ENCODE measurements at places on chromosomes 12 and 14.
A peak's percentile ranks its signal among the peaks of the same experiment; 100 is the strongest.

DNA sequence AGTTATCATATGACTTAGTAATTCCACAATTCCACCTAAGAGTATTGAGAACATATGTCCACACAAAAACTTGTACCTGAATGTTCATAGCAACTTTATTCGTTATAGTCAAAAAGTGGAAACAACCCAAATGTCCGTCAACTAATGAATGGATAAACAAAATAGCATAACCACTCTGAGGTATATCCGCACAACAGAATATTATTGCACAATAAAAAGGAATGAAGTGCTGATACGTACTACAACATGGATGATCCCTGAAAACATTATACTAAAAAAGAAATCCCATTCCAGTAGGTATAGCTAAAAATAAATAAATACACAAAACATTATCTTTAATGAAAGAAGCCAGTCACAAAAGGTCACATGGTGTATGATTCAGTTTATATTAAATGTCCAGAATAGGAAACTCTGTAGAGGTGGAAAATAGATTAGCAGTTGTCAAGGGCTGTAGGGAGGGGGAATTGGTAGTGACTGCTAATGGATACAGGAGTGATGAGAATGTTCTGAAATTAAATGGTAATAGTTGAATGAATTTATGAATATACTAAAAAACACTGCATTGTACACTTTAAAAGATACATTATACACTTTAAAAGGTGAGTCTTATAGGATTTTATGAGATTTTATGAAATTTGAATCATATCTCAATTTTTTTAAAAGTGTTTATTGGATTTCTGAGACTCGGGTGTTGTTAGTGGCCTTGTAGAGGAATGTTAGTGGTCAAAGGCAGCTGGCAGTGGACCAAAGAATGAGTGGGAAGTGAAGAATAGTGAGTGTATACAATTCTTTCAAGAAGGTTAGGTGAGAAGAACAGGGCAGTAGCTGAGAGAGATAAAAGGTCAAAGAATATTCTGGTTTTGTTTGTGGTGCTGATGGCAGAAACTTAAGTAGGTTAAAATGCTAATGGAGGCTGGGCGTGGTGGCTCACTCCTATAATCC, 36.3 kb upstream of the BAZ1A start:
- DNase-seq, result no peak

GRCh38 chr14:20219033-20219432, 4.5 kb upstream of the OR11H6 start:
- DNase-seq, result no peak

DNA sequence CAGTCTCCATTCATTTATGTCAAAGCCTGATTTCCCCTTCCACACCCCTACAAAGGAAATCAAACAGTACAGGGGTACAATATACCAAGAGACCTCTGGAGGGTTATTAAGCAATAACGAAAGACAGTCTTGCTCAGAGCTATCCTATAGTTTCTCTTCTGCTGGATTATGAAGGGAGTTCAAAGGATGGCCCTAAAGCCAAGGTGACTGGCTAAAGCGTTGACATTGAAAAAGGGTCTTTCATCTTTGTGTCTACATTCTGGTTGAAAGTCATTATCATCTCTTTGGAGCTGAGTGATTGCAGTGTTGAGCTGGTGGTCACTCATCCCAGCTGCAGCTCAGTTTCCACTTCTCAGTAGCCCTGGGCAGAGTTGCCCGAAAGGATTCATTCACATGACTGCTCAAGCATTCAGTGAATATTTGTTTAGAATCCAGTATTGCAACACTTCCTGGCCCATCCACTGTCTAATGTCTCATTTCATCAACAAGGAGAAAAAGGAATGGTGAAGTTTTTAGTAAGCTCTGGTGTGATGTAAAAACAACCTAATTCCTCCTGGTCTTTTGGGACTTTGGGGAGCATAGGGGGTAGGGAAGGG, 19.2 kb upstream of the TBX5 start:
- DNase-seq, result no peak

DNA sequence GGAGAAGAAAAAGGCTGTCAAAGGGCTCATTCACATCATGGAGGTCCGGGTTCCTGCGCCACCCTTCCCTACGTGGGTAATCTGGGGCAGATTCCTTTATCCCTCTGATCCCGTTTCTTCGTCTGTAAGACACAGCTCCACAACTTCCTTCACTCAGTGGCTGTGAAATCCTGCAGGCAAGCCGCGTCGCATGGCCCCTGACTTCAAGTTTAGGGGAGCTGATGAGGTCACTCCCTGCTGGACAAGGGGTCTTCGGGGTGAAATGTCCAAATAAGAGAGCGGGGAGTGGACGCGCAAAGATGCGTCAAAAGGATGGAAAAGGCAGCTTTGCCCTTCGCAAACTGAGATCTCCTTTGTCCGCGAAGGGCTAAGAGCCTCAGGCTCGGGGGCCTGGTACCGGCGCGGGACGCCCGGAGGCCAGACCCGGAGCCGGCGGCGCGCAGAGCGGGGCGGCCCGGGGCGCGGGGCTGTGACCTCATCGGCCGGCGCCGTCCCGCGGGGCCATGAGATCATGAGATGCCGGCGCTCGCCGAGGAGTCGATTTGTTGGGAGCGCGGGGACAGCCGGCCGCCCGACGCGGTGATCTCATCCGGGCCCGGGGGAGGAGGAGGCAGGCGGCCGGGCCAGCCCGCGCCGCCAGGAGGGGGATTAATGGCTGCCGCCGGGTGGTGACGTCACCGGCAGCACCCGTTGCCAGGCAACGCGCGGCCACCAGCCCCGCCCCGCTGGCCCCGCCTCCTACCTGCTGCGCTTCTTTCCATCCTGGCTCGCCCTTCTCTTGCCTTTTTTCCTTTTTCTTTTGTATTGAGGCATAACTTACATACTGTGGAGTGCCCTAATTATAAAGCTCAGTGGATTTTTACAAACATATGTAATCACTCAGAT, 62.1 kb downstream of the HRK start:
- peak; percentile 86 for DNase-seq

DNA sequence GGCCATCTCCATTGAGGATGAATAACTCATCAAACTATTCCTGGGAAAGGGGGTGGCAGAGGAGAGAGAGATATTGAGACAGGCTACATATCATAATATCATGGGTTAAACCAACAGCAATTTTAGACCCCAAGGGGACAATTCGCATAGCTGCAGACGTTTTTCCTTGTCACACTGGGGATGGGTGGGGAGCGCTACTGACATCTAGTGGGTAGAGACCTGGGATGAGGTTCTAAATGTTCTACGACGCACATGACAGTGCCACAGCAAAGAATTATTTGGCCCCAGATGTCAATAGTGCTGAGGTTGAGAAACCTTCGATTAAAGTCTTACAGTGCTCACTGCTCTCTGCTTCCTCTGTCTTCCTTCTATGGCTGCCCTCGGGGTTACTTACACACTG, 425.6 kb downstream of the NRXN3 start:
- DNase-seq, result no peak

DNA sequence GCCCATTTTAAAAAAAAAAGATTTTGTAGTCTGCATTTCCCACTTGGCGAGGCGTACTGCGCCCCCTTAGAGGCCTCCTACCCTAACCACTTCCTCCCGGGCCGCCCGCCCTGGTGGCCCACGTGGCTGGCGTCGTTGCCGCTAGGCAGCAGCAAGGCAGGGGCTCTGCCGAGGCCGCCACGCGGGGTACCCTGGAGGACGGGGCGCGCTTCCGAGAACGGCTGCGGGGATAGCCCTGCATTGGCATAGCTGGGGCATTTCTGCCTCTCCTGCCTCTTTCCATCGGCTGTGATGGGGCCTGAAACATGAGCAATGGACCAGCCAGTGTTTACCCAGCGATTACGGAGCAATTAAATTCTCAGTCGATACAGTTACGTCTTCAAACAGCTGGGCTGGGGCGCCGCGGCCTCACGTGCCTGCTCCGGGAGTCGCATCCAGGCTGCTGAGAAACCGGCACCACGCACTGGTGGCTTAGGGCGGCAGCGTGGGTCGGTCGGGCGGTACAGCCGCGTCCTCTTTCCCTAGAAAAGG, 38.0 kb downstream of the IQSEC3 start:
- DNase-seq, result no peak

GRCh38 chr14:20606190-20606901, 15.2 kb upstream of the RNASE12 start:
- no peak for DNase-seq

DNA sequence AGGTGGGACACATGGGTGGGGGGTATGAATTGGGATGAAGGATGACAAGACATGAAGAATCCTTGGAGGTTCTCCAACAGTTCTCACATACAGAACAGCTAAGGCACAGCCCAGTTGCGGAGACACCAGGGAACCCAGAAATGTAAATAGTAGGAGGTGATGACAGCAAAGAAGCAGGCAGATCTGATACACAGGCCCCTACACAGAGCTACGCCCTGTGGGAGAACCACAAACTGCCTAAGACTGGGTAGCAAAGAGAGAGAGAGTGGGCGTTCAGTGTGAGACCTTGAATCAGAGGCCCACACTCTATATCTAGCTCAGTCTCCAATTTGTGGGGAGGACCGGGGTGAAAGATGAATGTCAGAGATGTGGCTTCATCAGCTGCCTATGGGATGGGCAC, 9.5 kb upstream of the NUMB start:
- DNase-seq, result no peak

GRCh38 chr14:29783556-29783955, 144.1 kb downstream of the PRKD1 start:
- no peak for DNase-seq

- DNase-seq, result no peak
Observed at GRCh38 chr14:35158951-35159653, 36.8 kb downstream of the PRORP start.

GRCh38 chr12:132610866-132611602, 652 bp upstream of the LRCOL1 start:
- no peak for DNase-seq

- peak; percentile 9 for DNase-seq
Observed at GRCh38 chr12:49264466-49264872, 413 bp upstream of the TUBA1C start.

GRCh38 chr12:12661086-12661856, 34.7 kb downstream of the GPR19 start:
- DNase-seq, result no peak

DNA sequence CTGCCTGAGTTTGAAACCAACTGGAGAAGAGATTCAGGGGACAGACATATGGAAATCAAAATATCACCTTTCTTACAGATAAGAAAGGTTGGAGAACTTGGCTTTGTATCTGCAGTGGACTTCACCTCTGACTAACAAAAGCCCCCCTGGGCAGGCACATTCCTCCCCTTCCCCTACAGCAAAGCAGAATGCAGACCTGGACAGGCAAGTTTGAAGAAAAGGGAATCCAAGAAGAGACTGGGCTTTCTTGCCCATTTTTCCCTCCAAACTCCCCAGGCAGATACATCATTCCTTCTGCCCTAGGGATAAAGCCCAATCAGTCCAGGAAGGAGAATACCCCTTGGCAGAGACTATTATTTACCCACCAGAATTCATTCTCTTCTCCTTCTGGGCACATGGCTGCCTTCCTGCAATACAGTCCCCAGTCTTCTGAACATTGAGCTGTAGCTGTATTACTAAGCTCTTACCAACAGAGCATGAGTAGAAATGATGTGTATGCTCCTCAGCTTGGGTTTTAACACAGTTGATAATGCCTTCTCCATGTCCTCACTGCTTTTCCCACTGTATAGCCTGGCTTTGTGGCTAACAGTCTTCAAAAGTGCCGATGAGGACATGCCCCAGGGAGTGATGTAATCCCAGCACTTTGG, 17.4 kb upstream of the NAP1L1 start:
- DNase-seq, result no peak

GRCh38 chr12:118356809-118357256, 15.9 kb downstream of the TAOK3 start:
- no peak for DNase-seq

DNA sequence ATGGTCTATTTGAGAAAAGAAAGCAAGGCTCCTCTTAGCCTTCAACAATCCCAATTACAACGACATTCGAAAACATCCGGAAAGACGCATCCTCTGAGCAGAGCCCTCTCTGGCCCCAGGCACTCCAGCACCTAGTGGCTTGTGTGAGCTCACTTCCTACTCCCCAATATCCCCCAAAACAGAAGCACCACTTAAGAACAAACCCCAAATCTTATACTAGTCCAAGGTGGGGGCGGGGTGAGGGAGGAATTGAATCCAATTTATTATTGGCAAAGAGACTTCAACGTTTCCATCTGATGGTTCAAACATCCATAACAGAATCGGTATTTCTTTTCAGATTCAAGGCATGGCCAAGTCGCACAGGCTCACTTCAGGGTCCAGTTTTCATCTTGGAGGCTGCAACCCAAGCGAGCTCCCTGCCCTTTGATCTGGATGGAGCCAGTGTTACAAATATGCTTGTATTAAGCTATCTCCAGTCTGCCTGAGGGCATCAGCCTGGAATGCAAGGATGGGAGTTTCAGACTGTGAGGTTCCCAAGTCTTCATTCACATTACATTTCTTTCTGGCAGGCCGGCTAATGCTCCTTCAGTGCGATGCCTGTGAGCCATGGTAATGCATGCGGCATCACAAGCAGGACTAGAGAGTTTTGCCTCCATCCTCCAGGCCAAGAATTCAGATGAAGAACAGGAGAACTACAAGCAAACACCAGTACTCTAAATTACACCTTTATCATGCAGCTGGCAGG, 132.5 kb upstream of the FOXN3 start:
- DNase-seq, result no peak

GRCh38 chr14:50262865-50263264, 31.5 kb upstream of the SOS2 start:
- DNase-seq, result no peak

- DNase-seq, result no peak
Observed at GRCh38 chr12:68871921-68872320, 61.0 kb downstream of the CPM start.

DNA sequence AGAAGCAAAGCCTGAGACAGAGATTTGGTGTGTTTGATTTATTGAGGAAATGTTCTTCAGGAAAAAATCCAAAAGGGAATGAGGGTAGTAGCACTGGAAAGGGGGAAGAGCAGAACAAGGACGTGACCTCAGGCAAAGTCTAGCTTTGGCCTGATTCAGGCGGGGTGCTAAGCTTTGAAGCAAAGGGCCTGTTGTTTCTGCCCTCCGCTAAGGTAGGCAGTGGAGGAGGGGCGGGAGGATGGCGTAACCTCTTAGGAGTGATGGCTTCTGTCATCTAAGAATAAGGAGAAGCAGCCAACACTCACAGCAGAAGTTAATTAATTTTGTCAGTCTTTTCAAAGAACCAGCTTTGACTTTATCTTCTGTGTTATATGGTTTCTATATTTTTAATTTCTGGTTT, 20.4 kb downstream of the ABHD12B start:
- DNase-seq, result no peak

DNA sequence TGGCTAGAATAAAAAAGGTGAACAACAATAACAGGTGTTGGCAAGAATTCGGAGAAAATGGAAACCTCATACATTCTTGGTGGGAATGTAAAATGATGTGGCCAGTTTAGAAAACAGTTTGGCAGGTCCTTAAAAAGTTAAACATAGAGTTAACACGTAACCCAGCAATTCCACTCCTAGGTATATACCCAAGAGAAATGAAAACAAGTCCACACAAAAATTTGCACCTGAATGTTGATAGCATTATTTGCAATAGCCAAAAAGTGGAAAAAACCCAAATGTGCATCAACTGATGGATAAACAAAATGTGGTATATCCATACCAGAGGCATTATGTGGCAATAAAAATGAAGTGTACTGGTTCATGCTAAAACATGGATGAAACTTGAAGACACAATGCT, 2.3 kb upstream of the MYO1H start:
- no peak for DNase-seq

- DNase-seq, result no peak
Observed at GRCh38 chr12:108827941-108828340, 29.4 kb downstream of the SSH1 start.

GRCh38 chr12:71602761-71603577, 60.7 kb downstream of the ZFC3H1 start:
- DNase-seq, result no peak

- DNase-seq, result no peak
Observed at GRCh38 chr12:6225630-6226001, 25.4 kb downstream of the CD9 start.

Data from effector memory CD4-positive, alpha-beta T cell (primary cell).